Hematopoietic multipotent progenitor cell treated with erythropoietin and hydrocortisone succinate and interleukin-3 and kit ligand, for 4 days (in vitro differentiated cells): ENCODE measurements at places on chromosomes 2 and 18.

GRCh38 chr2:120430957-120431356, 85.0 kb downstream of the INHBB start:
- DNase-seq: no peak

GRCh38 chr18:27948986-27949385, 227.9 kb downstream of the CDH2 start:
- DNase-seq: peak; percentile 2

DNA sequence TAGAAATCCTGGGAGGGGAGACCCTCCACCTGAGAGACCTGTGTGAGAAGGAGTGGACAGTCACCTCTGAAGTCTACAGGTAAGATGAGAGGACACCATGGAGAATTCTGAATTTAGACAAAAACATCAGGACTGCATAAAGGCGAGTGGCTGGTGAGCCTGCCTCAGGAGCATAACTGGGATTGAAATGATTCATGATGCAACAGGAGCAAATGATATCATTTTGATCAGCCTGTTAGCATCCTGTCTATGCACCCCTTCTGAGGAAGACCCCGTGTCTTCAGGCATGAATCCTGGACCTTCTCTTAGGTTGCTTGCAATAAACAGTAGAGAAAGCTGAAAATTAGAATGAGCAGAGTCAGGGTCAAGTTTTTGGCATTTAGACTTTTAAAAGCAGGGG, 245.8 kb downstream of the ETAA1 start:
- no peak for DNase-seq

DNA sequence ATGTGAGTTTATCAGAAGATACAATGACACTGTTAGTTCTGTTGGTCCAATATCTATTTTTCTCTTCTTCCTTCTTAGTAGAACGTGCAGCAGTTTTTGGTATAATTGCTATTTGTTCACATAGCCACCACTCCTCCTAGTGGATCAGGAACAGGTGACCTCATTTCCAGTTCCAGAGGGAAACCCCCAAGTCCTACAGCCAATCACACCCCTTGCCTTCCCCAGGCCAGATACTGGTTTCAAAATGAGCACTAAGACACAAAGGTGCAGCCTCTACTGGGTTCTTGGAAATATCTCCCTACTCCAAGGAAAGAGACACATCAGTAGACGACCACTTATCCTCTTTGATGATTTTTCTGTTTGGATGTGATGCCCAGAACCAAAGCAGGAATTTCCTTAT, 103.2 kb downstream of the TCF4 start:
- no peak for DNase-seq

- DNase-seq: no peak
These were observed 3.6 kb downstream of the SIX3 start for GRCh38 chr2:44944952-44945612.

DNA sequence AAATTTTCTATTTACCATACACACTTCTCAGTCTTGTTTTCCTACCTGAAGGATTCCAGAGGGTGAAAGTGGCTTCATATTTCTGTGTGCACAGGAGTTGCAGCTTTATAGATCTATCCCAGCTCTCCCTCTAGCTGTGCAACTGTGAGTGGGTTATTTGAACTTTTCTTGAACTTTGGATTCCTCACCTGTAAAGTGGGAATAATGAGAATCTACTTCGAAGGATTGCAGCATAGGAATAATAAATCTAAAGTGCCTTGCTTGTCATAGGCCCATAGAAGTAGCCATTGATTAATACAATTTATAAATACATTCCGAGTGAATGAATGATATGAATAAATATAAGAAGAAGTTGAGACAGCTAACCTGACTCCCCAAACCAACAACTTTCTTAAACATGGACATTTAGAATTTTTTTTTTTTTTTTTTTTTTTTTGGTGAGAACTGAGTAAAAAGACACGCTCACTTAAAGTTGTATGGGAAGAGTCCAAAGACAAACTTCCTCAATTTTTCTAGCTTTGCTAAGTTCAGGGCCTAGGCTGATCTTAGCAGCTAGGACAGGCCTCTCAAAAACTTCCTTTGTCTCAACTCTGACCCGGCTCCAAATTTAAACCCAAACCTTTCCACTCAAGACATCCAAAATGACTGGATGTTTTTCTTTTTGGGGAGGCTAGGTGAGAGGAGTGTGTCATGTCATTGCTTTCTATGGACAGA, 203.3 kb upstream of the FBXO11 start:
- DNase-seq: peak; percentile 57

GRCh38 chr18:37394610-37394965, 171.0 kb downstream of the CELF4 start:
- no peak for DNase-seq

- no peak for DNase-seq
These were observed 118.3 kb downstream of the CAPN13 start for GRCh38 chr2:30688956-30689401.

DNA sequence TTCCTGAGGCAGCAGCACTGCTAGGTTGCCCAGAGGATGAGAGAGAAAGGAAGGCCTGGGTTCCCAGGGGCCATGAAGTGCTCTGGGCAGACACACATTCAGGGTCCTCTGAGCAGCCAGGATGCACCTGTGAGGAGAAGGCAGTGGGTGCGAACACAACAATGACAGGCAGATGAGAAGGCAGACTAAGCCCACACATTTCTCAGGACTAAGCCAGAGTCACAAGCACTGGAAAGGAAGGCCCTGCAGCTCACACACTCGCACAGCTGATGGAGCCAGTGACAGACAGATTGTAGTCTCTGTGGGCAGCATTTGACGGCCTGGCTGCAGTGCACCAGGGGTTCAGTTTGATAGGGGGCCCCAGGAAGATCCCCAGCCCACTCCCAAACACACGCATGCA, 61.8 kb downstream of the ARHGEF4 start:
- DNase-seq: no peak

GRCh38 chr2:238573065-238573778, 146.5 kb downstream of the ASB1 start:
- peak; percentile 27 for DNase-seq

DNA sequence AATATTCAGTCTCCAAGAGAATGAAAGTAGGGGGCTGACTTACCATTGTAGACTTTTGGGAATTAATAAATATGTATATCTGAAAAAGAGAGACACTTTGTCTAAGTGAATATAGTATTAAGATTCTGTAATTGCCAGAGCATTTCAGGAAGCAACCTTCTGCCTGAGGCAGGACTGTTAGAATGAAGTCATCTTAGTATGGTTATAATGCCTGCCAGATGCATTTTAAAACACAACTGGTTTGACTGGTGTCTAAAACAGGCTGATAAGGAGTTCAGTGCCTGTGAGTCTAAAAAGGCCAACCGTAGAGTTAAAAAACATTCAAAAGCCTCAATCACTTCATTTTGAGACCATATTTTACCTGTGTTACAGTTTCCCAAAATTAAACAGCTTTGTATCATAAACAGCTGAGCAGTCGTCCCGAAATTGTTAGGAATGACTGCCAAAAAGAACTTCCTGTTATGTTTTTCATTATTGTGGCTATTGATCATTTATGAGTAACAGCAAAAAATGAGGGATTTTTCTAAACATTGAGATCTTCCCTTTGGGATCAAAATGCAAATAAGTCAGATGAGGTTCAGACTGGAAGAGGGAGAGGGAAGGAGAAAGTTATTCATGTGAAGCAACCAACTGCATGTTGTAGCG, 443.9 kb downstream of the PID1 start:
- no peak for DNase-seq

DNA sequence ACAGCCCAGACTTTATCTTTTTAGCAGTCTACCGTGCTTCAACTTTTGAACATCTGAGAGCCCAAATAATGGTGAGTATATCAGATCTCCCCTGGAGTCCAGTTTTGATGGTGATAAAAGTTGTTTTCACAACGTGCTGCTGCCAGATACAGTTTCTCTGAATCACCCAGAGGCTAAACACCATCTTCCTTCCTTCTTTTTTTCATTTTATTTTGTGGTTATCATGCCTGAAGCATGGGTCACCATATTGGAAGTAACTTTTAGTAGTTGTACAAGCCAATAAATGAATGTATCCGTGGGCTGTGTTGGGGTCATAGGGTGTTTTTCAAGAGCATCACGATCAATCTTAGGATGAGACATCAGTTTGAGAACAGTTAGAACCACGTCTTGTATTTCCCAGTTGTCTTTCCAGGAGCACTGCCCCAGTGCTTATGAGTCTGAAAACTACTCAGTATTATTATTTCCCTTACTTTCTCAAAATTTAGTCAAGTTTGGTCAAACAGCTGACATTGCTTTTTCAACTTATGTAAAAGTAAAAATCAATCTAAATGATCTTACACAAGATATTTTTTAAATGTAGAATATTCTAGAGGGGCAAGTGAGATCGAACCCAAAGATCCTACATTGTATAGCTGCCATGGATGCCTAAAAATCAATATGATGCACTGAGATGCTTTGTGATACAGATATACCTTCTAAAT, 311.4 kb downstream of the CTNNA2 start:
- no peak for DNase-seq

- peak; percentile 62 for DNase-seq
These were observed 909 bp downstream of the TGFA start for GRCh38 chr2:70552501-70553333.

- DNase-seq: no peak
These were observed 8.5 kb upstream of the RMDN2 start for GRCh38 chr2:37916512-37917082.

GRCh38 chr2:226835796-226836547, at the start of gene RHBDD1:
Gene RHBDD1 (plus strand): TSS chr2:226836054. CDS start chr2:226864694, 28,640 bp downstream.
- DNase-seq: peak; percentile 98

- no peak for DNase-seq
These were observed 356.6 kb downstream of the SPAG16 start for GRCh38 chr2:213640738-213641425.

DNA sequence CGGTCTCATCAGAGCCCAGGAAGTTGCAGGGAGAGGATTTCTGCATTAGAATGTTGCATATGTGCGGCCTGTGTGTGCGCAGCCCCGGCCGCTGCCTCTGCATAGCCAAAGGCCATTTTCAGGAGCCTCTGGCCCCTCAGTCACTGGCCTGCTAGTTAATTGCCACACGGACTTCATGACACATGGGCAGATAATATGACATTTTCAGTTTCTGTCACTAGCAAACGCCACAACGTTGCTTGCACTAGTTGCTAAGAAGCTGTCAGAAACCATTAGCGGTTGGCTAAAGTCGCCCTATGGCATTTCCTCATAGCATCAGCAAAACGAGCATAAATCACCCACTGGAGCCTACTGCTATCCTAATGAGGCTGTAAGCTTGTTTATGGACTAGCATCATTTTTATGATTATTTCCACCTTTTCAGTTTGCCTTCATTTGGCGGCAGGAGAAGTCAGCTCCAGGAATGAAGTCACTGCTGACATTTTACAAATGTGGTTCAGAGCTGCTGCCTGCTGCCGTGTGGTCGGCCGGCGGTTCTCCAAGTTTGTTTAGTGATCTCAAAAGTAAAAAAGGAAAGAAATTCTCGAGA, 73.7 kb downstream of the MEIS1 start:
- peak; percentile 55 for DNase-seq

GRCh38 chr2:30758191-30758651, 49.0 kb downstream of the CAPN13 start:
- DNase-seq: no peak

GRCh38 chr2:74293191-74293991, 49.8 kb downstream of the SLC4A5 start:
- DNase-seq: no peak

GRCh38 chr2:206276169-206276942, 1.9 kb downstream of the ZDBF2 start:
- no peak for DNase-seq

DNA sequence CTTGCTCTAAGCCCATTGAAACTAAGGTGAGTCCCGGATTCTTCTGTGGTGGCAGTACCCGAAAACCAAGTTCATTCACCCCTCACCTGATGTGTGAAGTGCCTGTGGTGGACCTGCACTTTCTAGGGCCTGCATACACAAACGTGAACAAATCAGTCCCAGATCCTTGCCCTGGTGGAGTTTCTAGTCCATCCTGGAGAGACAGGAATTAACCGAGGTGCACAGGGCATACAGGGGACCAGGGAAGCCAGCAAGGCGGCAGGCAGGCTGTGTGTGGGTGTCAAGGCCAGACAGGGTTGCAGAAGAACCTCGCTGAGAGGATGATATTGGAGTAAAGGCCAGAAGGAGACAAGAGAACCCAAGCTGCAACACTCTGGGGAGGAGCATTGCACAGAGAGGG, 106.1 kb downstream of the SMIM21 start:
- DNase-seq: no peak

DNA sequence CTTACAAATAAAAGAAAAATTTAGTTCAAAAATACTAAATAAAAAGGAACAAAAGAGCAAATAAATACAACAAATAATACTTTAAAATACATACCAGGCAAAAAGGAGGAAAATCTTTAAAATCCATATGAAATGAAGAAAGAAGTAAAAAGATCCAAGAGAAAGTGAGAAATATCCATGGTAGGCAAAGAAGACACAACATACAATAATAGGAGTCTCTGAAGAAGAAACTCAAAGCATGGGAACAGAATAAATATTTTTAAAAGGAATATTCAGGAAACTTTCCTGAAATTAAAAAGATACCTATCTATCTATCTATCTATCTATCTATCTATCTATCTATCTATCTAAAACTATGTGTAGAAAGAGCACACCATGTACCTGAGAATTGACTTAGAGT, 196.8 kb downstream of the TMEM247 start:
- DNase-seq: no peak

DNA sequence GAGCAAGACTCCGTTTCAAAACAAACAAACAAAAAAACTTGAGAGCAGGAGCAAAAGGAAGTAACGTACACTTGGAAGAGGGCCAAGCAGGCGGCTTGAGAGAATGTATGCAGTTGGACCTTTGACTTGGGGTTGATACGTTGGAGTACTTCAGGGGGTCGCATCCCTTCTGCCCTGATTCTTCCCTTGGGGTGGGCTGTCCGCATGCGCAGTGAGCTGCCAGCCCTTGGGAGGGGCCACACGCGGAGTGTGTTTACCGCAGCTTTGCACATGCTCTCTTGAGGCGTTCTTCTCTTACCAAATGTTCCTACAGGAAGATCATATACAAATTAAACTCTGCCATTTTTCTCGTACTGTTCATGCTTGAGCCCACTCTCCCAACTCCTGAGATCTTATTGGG, 38.1 kb upstream of the SOCS6 start:
- DNase-seq: no peak

- DNase-seq: no peak
These were observed 36.7 kb downstream of the SH3BP4 start for GRCh38 chr2:234988491-234988890.

DNA sequence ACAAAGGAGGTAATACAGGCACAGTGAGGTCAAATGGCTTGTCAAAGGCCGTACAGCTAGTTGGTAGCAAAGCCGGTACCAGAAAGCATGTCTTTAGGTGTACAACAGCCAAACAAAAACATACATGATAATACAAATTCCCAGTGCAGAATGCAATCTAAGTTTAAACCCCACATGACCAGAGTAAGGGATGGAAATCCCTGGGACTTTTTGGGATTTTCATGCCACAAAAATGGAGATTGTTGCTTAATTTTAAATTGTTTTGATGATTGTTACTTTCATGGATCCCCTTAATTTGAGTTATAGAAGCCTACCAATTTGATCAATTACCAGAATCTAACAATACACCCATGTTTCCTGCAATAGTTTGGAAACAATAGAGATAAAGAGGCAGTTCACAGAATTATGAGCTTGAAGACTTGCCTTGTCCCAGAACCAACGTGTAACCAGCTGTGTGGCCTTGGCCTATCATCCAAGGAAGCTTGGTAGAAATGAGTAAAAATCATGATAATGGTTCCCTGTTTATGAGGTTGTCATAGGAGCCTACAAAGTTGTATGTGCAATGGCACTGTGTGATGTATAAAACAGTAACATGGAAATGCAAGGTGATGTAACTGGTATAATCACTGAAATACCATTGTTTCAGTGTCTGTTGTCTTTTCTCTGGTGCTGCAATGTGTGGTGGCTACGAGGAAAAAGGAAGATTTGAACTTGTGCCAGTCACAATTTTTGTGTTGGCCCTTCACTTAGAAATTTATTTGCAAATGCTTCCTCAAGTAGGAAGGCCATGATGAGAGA, 85.3 kb downstream of the ZEB2 start:
- no peak for DNase-seq
